Activated effector memory CD4-positive, alpha-beta T cell treated with Interleukin-2 at 50 U/mL for 16 hours (primary cell): ENCODE measurements at places on chromosomes 13 and 19.

DNA sequence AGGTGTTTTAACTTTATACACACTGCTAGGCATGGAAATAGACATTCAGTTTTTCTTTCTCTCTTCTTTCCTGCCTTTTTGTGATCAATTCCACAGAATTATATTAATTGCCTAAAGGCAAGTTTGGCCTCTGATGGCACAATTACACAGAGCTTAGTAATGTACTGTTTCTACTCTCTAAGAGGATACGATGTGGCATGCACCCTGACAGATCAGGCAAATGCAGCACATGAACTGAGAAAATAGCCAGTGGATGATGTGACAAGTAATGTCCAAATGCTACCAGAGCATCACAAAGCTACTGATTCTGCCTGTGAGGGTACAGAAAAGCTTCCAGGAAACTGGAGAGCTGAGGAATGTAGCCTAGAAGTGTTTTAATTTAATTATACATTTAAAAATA lies 233.8 kb upstream of the PRR20A start:
- no peak for DNase-seq

- DNase-seq = no peak
Observed at GRCh38 chr19:6648141-6648715, 21.7 kb downstream of the TNFSF14 start.

DNA sequence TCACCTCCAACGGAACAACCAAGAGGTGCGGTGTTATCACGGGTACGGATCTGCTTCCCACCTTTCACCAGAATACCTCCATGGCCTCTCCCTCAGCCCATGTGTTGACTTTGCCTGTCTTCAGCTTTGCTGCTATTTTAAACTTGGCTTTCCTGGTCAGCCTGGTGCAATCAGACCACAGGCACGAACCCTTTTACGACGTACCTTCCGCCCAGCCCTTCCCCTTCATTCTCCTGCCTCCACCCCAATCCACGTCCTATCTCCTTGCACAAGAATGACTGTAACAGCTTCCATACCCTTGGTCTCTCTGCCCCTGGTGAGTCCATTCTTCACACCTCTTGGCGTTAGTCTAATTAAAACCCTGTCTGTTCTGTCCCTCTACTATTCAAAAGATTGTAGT lies 431.7 kb downstream of the EFNB2 start:
- no peak for DNase-seq

DNA sequence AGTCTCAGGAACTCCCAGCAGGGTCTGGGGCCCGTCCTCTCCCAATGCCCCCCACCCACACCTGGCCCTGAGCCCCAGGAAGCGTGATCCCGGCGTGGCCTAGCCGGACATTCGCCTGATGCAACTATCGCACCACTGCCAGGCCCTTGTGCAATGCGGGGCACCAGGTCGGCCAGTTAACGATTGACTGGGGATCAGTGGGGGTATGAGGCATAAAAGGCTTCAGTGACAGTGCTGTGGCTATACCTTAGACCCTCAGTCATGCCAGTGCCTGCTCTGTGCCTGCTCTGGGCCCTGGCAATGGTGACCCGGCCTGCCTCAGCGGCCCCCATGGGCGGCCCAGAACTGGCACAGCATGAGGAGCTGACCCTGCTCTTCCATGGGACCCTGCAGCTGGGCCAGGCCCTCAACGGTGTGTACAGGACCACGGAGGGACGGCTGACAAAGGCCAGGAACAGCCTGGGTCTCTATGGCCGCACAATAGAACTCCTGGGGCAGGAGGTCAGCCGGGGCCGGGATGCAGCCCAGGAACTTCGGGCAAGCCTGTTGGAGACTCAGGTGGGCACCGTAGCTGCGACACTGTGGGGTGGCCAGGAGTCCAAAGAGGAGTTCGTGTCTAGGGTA lies at the start of gene ANGPTL8:
Gene ANGPTL8 (plus strand): TSS at position 243 of the 624 bp plus-strand sequence. CDS start 19 bp downstream, at position 262.
- no peak for DNase-seq
